HuH-7.5 (cell line): ENCODE measurements at places on chromosomes 12 and 14.

GRCh38 chr14:104420990-104421389, 158.6 kb upstream of the C14orf180 start:
- DNase-seq: no peak

DNA sequence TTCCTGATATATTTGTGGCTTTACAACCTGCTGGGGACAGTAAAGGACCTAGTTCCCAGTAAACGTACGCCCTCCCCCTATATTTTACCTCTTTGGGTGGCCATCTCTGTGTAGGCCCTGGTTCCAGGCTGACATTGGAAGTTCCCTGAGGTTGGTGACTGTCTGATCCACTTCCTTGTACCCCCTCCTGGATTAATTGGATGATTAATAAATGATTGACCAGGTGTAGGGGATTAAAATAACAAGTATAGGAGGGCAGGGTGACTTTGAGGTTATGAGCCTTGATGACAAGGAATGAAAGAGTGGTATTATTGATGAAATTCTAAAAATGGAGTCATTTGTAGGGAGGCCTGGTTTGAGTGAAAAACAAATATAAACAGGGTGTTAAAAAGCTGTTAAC, 9.6 kb downstream of the SUSD6 start:
- no peak for DNase-seq

DNA sequence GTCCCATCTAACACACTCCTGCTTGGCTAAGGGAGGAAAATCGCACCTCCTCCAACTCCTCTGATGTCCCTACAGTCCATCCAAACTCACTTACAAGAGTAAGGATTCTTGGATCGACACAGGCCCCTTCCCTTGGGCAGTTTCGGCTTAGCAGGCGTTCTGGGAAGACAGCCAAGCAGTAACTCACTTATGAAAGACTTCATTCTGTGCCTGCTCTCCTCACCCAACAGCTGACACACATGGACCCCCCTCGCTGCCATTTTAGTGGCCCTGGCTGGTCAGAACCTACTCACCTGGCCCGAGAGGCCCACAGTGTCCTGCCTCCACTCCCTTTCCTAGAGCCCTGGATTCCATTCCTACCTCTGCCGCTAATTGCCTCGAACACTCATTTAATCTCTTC, 52.3 kb upstream of the BCL2L14 start:
- no peak for DNase-seq

DNA sequence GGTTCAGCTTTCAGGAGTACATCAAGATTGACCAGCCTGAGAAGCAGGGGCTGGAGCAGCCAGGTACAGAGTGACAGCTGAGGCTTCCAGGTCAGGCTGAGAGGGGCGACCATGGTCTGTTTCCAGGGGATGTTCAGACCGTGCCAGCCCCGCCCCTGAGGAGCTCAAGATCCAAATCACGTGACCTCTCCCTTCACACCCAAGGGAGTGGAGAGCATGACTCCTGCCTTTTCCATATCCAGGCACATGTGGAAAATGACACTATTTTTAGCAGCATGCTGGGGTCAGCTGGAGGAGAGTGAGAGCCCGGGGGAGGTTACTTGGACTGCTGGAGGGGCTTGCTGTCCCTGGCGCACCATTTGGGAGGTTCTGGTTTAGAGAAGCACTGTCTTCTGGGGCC, 92.7 kb downstream of the B4GALNT3 start:
- no peak for DNase-seq

DNA sequence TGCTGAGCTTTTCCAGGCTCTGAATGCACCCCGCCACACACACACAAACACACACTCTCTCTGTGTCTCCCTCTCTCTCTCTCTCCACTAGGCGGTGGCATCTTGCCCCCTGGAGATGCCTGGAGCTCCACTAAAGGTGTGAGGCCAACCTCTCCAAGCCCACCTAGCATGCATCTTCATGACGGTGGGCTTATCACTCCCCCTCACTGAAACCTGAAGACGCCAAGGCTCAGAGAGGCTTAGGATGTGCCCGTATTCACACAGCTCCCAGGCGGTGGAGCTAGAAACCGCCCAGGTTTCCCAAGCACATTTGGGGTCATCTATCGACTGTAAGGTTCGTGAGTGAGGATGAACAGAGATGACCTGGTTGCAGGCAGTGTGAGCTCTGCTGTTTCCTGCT, 42.6 kb upstream of the BCL11B start:
- DNase-seq: no peak

GRCh38 chr12:66359300-66359699, 57.0 kb downstream of the HELB start:
- DNase-seq: no peak

DNA sequence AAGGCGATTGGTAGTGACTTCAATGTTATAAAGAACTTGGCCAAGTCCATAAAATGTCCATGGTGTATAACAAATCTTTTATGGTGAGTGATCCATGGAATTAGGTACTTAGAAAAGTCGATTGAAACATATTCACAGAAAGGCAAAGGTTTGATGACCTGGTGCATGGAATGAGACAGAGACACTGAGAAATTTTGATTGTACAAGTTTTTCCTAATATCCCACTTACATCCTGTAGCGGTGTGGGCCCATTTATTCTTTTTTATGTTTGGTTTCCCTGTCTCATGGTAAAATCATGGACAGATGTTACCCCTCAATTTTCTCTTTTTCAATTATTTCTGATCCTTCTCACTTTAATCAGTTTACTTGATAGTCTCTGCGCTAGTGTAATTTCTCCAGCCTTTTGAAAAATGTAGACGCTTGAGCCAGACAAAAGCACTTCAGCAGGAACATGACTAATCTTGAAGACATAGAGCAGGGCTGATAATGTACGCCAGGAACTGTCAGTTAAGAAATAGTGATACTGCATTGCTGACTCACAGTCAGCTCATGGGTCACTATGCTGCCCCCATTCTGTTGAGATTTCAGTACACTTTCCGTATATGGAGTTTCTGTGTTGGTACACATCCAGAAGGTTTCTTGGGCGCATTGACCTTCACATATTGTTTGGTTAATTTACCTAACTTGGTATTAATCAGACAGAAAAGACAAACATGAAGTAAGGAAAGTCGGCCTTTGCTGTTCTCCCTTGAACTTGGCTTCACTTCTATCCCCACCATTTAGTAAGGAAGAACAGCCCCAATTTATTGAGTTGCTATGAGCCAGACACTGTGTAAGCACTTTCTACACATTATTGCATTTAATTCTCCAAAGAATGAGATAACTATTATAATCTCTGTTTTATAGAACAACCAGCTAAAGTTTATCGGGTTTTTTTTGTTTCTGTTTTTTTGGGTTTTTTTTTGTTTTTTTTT, 841.7 kb downstream of the DIO2 start:
- DNase-seq: no peak

DNA sequence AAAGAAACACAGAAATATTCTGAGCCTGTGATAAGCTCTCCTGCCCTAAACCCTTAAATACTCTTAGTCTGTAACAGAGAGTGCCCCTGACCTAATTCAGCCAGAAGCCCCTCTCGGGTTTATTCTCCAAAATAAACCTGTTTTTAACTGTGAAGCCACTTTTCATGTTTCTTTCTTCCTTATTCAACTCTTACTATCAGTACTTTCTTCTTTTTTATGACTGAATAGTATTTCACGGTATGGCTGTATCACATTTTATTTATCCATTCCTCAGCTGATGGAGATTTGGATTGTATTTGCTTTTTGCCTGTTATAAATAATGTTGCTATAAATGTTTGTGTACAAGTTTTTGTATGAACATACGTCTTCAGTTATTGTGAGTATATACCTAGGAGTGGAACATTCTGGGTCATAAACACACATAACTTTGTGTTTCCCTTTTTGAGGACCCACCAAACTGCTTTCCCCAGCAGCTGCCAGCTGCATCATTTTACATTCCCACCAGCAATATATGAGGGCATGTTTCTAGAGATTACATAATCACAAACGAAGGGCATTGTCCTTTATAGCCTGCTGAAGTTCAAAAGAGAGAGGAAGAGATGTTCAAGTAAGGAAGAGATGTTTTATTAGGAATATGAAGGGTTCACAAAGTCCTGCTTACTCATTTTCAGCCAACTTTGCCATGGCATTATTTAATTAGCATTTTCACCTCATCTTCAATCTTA, 199.4 kb upstream of the NUDT4 start:
- DNase-seq: no peak

DNA sequence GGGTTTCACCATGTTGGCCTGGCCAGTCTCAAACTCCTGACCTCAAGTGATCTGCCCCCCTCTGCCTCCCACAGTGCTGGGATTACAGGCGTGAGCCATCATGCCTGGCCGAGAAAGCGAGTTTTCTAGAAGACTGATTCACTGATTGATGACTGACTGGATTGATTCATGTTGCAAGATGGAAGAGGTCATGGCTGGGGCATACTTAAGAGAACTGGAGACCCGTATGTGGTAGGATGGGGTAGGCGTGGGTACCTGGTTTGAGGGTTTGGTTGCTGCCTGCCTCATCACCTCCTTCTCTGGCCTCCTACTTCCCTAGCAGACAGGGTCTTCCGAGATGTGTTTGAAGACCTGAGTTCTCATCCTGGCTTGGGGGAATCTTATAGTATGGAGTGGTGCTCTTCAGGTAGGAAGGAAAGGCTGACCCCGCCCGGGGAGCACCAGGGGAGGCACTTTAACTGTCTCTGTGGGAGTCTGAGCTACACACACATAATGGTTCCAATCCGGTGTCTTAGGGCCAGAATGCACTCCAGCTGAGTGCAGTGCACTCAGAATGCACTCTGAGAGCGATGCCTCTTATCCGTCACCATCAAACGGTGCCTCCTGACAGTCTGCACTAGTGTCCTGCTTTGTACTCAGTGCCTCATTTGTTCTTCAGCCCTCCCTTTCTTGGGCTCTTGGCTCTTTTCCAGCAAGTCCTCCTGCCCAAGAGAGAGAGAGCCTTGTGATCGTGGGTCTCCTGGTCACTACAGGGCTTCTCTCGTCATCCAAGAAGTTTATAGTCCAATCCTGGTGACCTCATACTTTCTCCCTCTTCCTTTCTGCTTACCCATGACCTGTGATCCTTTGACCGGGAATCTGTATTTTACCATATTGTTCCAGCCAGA, 19.7 kb downstream of the PLEKHG3 start:
- DNase-seq: no peak

GRCh38 chr12:50203691-50204090, 36.5 kb upstream of the CERS5 start:
- DNase-seq: no peak

- DNase-seq: no peak
These were observed 545.7 kb downstream of the DIO2 start for GRCh38 chr14:79665556-79665955.

DNA sequence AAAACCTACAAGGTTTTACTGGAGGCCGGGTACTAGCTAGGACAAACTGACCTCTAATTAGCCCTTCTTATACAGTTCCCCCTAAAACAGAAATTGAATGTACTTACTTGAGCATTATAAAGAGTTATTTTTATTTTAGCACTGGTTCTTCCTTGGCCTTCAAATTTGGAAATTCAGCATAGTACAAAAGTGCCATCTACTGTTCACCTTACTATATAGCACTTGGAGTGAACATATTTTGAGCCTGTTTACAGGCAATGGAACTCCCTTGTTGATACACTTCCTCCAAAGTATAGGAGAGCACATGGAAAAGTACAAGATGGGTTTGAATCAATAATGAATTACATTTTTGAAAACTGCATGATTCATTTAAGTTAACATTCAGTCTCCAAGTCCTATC, 3.9 kb upstream of the POC1B start:
- DNase-seq: peak; percentile 47

- DNase-seq: no peak
These were observed 5.9 kb downstream of the KRT86 start for GRCh38 chr12:52280319-52280795.

- DNase-seq: no peak
These were observed 158.1 kb upstream of the FOXG1 start for GRCh38 chr14:28608443-28608842.

GRCh38 chr12:46388427-46389021, 16.0 kb upstream of the SLC38A2 start:
- DNase-seq: no peak

GRCh38 chr14:66772146-66772545, 264.2 kb downstream of the GPHN start:
- no peak for DNase-seq

DNA sequence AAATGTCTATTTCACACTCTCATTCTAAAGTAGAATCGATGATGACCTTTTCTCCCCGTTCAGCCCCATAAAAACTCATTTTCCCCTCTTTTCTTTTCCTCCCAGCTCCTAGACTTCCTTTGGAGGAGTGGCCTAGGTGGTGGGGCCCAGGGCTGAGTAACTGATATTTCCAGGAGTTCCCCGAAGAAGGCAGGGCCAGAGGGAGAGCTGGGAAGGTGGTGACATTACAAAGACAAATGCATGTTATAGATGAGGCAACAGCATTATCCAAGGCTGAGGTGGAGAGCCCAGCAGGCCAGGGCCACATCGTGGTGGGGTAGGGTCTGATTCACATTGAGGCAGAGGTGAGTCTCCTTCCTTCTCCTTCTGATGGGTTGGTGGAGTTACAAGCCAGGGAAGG, 22.2 kb upstream of the HDAC7 start:
- DNase-seq: no peak

DNA sequence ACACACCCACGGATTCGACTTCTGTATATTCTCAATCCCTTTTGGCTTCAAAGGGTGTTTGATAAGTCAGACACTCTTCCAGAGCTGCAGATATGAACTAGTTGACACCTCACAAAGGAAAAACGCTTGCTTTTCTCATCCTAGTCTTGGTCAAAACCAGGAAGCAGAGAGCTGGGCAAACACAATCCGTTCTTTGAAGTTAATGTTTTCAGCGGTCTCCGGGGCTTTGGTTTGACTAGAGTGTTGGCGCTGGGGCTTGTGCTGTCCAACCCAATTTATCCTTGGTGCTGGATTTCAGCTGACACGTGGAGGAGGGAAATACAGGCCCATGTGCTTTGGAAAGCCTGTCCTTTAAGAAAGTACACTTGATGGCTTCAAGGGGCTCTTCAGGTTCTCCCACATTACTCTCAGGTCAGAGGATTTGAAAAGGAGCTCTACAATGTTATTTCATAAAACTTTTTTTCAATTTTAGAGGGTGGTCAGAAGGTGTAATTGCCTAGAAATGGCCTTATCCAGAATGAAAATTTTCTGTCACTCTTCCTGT, 985.8 kb downstream of the VRK1 start:
- no peak for DNase-seq

DNA sequence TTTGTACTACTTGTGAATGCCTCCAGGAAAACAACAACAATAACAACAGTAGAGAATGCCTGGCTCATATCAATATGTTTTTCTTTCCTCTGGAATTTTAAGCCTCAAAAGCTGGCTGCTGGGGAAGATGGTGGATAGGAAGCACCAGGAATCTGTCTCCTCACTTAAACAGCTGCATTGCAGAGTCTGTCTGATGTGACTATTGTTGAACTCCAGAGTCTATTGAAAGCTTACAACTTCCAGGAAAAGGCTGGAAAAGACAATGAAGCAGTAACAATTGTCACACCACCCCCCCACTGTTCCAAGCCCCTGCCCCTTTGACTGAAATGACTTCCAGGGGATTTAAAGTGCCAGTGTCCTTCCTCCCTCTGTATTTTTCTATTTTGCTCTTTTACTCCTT, 309.7 kb downstream of the BMP4 start:
- DNase-seq: no peak
